ENCODE measurements at places on chromosomes 7 and 10.

- no peak for DNase-seq
These were observed 526.1 kb downstream of the CALN1 start for GRCh38 chr7:71886046-71886445.

GRCh38 chr10:80194373-80195045 is 10.8 kb downstream of the ANXA11 start:
- no peak for DNase-seq

DNA sequence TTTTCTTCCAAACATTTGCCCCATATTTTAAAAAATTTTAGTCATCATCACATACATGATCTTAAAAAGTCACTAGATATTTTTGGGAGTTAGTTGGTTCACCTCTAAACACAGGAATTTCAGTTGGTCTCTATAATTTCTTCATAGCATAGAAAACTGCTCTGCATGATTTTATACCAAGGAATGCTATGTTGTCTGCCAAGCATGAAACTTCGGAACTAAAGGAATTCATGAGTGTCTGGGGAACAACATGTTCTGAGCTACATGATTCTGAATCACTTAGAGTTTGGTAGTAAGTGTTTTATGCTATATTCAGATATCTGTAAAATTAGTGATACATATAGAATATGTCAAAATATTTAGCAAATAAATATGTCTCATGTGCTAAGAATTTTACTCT is 957.8 kb downstream of the GATA3 start:
- no peak for DNase-seq

DNA sequence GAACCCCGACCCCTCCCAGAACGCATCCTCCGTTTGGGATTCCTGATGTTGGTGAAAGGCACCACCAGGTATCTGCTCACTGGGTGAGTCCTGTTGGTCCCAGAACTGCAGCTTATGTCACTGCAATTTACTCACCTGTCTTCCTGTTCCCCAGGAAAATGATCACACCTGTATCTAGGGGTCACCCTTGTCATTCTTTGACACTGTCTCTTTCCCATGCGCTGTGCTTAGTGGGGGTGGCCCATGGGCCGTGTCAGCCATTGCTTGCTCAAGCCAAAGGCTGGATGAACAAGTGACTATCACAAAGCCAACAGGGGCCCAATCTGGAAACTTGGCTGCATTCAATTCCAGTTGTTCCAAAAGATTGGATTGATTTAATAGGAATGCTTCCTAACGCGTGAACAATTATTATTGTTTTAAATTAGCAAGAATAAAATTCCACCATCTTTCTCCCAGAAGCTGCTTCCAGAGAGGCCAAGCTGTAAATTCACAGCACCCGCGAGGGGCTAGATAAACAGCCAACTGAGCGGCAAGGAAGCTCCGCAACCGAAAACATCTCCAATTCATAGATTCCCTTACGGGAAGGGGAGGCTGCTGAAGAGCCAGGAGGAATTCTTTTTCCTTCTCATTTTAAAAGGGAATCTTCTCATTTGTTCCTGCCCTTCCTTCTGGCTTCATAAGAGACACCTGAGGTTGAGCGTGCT is 134.8 kb upstream of the ZMIZ1 start:
- DNase-seq, result no peak

DNA sequence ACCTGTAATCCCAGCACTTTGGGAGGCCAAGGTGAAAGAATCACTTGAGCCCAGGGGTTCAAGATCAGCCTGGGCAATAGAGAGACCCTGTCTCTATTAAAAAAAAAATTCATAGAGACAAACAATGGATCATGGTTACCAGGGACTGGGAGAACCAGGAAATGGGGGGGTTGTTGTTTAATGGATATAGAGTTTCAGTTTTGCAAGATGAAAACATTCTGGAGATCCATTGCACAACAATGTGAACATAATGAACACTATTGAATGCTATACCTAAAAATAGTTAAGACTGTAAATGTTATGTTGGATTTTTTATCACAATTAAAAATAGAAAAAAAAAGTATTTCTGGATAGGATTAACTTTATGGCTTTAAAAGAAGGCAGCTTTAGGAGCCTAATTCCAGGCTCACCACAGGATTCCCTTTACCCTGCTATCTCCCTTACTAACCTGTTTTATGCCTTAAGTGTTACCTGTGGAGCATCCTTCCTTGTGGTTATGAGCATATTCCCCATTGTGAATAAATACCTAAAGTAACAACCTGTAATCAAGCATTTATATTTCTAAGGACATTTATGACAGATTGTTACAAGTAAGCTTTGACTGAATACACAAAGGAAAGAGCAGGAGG is 45.1 kb upstream of the SGCE start:
- no peak for DNase-seq

DNA sequence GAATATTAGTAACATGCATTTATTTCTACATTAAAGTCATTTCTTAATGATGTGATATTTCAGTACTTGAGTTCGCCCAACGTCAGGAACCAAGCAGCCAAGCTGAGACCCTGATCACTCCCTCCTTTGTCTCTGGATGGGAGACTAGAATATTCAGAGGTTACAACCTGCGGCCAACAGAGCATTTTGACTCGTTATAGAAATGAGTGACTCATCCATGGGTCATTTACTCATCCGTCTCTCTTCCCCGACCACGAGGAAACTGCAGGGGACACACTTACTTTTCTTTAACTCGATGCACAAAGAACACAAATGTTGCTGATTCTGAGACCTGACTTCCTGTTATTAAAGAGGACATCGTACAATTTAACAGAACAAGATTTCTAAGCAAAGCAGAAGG is 343.3 kb downstream of the FRMD4A start:
- peak; percentile 36 for DNase-seq

DNA sequence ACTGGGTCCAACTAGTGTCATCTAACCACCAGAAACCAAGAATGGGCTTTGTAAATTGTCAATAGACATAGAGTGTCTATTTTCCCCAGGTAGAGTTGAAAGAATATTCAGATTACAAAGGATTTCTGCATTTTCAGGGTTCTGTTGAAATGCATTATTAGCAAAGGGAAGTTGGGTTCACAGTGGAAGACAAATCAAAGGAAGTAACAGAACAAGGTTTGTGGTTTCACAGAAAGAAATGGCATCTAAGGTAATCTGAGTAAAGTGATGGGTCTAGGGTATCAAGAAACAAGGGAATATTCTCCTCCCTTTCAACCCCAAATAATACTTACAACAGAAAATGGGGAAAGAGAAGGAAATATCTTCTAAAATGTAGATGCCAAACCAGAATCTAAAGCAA is 25.8 kb downstream of the CEP41 start:
- no peak for DNase-seq

DNA sequence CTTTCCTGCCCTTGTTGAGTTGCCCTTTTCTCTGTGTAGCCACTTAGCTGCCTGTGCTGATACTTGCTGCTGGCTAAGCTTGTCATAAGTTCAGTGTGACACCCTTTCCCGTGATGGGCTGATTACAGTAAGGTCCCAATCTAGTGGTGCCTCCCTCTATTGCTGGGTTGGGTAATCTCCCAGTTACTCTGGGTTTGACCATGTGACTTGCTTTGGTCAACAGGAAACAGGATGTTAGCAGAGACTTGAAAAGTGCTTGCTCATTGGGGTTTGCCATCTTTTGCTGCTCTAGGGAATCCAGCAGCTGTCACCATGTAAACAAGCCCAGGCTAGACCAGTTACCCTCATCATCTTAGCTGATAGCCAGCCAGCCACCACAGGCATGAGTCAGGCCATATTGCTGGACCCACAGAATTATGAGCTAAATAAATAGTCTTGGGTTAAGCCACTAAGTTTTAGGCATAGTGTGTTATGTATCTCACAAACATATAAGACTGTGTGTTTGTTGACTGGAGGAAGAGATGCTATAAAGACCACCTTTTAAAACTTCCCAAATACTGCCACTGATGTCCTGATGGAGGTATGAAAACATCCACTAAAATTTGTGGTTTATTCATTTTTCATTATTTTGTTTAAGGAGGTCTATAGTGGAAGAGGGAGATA is 4.0 kb upstream of the LEP start:
- DNase-seq, result no peak

- no peak for DNase-seq
These were observed 539.5 kb upstream of the FZD8 start for GRCh38 chr10:36181426-36182178.

GRCh38 chr7:107463139-107464078 is 6.4 kb upstream of the GPR22 start:
- DNase-seq, result peak; percentile 12

DNA sequence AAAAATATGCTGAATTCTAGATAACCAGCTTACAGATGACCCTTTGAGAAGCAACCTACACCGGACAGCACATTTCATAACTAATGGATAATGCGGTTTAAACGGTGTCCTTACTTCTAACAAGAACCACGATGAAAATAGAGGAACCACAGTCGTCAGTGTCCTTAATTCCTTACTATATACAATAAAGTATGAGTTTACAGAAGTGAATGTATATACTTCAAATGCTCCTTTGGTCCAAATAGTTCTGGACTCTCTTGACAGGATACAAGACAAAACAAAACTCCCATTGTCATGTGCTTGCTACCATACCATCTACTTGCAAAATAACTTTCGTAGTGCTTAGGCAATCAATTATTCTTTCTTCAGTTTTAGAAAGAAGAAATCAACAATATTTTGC is 2.4 kb downstream of the NAMPT start:
- no peak for DNase-seq

DNA sequence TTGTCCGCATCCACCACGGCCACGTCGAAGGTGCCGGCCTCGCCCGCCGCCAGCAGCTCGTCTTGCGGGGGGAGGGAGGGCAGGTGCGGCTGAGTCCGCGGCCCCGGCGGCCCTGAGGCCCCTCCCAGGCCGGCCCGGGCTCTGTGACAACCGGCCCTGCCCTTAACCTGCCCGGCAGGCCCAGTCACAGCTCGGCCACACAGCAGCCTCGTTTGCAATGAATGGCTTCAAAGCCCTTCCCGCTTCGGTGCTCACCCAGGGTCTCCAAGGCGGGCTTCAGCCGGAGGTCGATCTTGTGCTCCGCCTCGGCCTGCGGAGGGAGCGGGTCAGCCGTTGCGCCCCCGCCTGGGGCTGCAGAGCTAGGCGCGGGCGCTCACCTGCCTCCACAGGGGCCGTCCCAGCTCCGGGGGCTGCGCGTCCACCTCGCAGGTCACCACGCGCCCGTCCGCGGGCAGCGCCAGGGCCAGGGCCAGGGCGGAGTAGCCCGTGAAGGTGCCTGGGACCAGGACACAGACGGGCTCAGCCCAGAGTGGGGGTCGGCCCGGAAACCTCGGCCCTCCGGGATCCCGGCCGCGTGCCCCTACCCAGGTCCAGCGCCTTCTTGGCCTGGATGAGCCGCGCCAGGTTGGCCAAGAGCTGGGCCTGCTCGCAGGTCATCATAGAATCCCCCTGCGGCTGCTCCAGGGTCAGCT is 928 bp downstream of the COMTD1 start:
- DNase-seq, result no peak

GRCh38 chr7:47277321-47277781 is 304.6 kb downstream of the TNS3 start:
- no peak for DNase-seq

GRCh38 chr10:13984647-13985155 is 346.0 kb downstream of the FRMD4A start:
- DNase-seq, result no peak

DNA sequence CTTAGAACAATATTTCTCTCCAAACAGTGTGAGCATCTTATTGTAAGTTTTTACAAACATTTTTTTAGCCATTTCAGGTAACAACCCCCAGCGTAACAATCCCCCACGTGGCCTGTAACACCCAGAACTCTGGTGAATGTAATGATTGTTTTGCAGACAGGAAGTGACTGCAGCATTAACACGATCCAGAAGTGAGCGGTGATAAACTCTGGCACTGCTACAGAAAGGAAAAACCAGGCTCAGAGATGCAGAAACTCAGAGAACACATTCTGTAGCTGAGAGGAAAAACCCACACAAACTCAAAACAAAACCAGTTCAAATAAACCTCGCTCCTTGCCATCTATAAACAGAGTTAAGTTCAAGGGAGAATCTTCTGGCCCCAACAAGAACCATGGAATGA is 285.7 kb downstream of the FGFR2 start:
- no peak for DNase-seq

GRCh38 chr10:97539523-97540200 is 32.9 kb upstream of the ANKRD2 start:
- no peak for DNase-seq

DNA sequence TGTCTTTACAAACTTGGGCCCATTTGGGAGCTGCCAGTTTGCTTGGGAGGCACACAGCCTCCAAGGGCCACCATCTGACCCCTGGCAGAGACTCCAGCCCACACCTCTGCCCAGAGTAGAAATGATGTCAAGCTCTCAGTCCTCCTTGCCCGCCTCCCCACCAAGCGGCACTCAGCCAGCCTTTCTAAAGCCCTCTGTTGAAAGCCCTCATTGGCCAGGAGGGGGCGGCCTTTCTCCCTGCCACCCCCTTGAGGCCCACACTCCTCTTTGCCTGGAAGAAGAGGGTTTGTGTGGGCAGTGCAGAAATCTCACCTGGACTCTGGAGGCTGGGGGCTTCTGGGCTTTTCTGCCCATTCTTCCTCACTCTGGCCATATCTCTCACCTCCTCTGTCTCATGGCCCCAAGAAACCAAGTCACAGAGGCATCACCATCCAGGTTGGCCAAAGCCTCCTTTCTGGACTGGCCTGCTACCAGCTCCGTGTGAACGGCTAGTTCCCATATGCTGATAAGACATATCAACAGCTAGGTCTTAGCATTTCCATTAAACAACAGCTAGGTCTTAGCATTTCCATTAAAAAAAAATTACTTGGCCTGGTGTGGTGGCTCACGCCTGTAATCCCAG is 36.1 kb downstream of the UBTD1 start:
- peak; percentile 75 for DNase-seq

DNA sequence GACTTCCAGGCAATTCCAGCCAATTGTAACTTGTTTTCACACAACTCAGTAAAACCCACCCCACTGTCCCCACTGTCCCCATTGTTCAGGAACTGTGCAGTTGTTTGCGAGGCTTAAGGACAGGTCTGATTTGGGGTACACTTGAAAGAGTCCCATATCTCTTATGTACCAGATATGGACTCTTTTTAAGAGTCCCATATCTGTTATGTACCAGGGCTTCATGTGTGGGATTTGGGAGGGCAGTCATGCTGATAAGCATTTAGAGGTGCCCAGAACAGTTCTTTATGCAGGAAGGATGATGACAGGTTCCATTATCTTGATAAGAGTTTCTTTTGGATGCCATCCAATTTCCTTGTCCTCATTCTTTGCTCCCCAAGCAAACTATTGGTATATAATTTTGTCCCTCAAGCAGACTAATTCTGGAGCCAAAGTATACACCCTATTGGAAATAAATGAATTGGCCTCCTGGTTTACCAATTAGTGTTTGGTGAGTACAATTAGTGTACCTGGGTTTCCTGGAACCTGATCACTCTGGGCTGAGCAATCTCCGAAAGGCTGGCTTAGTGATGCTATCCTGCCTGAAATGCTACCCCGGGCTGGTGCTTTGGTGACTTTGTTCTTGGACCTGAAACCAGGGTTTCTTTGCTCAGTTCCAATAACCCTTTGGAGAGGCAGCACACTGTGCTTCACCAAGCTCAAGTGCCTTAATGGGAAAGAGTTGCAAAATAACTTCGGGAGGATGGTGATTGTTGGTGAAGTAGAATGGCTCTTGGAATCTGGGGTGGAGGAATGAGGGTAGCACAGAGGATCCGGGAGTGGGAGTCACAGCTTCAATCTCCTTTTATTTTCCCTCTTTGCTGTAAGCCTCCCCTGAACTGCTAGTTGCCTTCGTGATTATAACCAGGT is 6.2 kb upstream of the DMBT1 start:
- DNase-seq, result no peak
